H1 (cell line): ENCODE measurements at places on chromosomes 7 and 10. TPM values are rescaled to one million over a fixed set of nuclear protein-coding genes. Genes with fewer than 3 reads are reported as not detected.

The BMPER gene
- polyA plus RNA-seq: 0.33 and 0.61 TPM in 2 replicates

The SRI gene
- polyA plus RNA-seq: 64.8 and 118 TPM in 2 replicates

The ITIH2 gene
- not detected in 2 replicates for polyA plus RNA-seq

The TMEM236 gene
- polyA plus RNA-seq: 0.02 TPM in 2 replicates

The PRKRIP1 gene
- 11.1 and 16.8 TPM in 2 replicates for polyA plus RNA-seq

The SLC13A1 gene
- not detected in 2 replicates for polyA plus RNA-seq

The TMEM196 gene
- polyA plus RNA-seq: 0.03 and 0.06 TPM in 2 replicates
